ENCODE measurements at places on chromosomes 1 and 21. TPM values are rescaled to one million over a fixed set of nuclear protein-coding genes. Genes with fewer than 3 reads are reported as not detected.

DNA sequence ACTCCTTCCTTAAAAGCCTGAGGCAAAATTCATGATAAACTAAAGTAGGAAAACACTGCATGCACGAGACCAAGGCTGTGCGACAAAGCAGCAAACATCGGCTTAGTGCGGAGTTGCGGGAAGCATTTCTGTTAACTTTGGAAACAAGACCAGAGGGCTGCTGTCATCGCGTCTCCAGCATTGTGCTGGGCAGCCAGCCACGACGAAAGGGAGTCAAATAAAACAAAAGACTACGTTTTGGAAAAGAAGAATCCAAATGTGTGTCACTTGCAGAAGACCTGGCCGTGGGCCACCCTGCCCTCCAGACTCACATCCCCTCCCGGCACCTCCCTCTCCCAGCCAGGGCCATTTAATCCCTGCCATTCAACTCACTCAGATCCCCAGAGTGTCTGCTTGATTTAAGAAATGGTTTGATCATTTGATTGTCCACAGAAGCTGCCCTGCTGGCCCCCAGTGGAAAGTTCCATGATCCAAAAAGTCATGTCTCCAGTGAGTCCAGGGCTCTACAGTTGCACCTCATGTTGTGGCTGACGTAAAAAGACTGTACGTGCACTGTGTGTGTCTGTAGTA lies 2.4 kb upstream of the KRTAP10-11 start:
- DNase-seq = no peak

DNA sequence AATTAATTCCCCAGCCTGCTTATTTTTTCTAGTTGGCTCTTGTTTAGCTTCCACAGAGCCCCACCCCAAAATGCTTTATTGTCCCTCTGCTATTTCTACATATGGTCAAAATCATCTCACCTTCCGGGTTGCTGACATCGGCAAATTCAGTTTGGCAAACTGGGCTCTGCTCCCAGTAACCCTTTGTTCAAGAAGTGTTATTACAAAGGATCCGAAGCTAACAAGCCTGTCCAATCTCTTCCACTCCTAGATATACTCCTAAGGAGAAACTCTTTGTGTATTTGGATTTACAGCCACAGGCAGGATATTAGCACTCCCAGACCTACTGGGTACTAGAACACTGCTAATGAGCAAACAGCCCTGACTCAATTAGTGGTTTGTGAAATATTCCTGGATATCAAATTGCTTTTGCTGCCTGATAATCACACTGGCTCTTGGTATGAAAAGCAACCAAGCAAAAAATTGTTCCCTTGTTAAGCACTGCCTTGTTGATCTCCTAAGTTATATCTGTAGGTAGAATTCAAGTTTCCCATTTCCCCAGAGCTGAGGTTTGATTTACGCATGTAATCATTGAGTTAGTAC lies 4.0 kb downstream of the JUN start:
- no peak for DNase-seq

GRCh38 chr1:216212826-216213225 lies 210.4 kb downstream of the USH2A start:
- no peak for DNase-seq

- no peak for DNase-seq
Measured at GRCh38 chr21:35649186-35649585, 411.1 kb downstream of the SETD4 start.

DNA sequence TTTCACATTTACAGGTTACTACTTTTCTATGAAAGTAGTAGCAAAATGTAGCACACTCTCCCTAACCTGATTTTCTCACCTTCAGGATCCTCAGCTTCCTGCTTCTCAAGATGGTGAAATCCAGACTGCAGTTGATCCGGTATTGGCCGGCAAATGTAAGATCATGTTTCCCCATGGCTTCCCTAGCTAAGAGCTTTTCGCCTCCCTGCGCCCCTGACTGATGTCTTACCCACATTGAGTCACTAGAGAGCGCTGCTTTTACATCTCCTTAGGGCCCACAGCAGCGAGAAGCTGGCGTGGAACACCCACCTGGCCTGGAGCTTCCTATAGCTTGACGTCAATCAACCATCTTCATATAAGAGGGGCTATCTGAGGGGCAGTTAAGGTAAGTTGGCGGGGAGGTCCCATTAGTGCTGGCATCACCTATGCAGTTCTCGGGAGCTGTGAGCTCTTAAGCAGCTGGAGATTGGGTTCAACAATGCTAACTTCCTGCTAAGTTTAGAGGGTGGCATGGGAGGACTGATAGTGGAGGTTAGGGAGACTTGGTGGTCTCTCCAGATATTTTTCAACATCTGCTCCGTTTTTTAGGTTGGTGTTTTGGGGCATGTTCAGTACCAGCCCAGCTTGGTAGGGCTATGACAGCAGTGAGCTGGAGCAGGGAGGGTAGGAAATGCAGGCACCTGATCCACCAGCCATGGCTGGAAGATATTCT lies 5.5 kb downstream of the PTPN7 start:
- DNase-seq = peak; percentile 60

Gene PRPF38B
- 52.2 TPM for total RNA-seq

Gene RNASEL
- 1.3 TPM for total RNA-seq

Gene OR2G6
- total RNA-seq = not detected

Gene ESRRG
- total RNA-seq = 9.0 TPM

Gene ATP1A2
- not detected for total RNA-seq

Gene TNFRSF9
- total RNA-seq = 0.15 TPM
